ENCODE measurements at places on chromosomes 2 and 18.
A peak's percentile ranks its signal among the peaks of the same experiment; 100 is the strongest.

DNA sequence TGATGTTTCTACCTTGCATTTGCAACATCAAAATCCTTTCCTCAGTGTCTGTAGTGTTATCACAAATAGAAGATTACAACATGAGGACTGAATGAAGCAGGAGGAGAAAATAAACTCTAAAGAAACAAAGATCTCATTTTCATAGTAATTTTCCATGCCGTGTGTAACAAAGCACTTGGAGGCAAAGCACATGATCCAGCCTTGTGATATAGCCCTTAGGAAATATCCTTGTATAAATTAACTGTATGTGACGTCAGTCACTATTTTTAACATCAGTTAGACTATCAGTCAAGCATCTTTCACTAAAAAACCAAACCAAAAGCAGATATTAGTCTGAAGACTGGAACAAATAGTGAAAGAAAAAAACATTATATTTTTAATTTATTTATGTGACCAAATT is 492.1 kb upstream of the CNTNAP5 start:
- DNase-seq: no peak

DNA sequence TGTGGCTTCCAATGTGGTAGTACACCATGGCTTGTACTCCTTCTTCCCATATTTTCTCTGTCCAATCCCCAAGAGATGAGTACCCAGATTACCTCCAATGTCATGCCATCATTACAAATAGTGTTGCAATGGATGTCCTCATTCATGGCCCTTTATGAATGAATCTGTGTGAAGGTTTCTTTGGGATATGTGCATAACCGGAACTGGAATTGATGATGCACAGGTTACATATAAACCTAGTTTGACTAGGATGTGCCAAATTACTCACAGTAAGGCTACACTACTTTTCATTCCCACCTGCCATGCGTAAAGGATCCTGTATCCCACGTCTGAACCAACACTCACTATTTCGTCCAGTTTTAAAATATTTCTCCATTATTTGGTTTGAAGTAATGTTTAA is 173.9 kb upstream of the CXCR4 start:
- no peak for DNase-seq

DNA sequence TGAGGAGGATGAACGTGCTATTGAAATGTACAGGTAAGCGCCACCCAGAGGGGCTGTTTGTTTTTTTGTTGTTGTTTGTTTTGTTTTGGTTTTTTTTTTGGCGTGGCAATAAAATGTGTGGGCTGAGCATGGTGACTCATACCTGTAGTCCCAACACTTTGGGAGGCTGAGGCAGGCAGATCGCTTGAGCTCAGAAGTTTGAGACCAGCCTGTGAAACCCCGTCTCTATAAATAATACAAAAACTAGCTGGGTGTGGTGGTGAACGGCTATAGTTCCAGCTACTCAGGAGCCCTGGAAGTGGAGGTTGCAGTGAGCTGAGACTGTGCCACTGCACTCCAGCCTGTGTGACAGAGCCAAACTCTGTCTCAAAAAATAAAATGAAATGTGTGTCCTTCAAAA is 6.2 kb downstream of the PDCL3 start:
- DNase-seq: peak; percentile 33

DNA sequence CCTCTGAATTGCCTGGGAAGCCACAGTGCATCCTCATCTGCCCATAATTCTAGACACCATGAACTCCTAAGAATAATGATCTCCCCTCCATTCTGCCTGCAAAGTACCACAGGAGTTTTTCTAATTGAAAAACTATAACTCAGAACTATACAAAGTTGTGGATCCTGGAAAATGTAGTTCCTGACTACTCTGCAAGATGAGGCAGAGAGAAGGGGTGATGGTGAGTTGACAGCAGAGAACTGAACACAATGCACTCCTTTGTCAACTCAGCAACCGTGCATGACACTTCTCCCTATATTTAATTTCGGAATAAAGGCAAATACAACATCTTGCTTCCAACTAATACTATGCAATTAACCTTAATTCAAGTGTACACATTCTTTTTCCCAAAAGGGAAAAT is 471.1 kb upstream of the FAM98A start:
- no peak for DNase-seq

GRCh38 chr2:144426355-144426754 is 93.6 kb downstream of the ZEB2 start:
- no peak for DNase-seq

All from activated CD4-positive, alpha-beta T cell treated with anti-CD3 and anti-CD28 coated beads, Interleukin-2, Interleukin-6, amounts not matched to agents 100 ng/mL and 50 ng/mL, durations not matched to agents 16 hours and 8 hours (primary cell).